NCI-H1048 (cell line): ENCODE measurements at places on chromosomes 16 and 17.

GRCh38 chr17:81976332-81977210, 858 bp upstream of the ASPSCR1 start:
- DNase-seq, result no peak

DNA sequence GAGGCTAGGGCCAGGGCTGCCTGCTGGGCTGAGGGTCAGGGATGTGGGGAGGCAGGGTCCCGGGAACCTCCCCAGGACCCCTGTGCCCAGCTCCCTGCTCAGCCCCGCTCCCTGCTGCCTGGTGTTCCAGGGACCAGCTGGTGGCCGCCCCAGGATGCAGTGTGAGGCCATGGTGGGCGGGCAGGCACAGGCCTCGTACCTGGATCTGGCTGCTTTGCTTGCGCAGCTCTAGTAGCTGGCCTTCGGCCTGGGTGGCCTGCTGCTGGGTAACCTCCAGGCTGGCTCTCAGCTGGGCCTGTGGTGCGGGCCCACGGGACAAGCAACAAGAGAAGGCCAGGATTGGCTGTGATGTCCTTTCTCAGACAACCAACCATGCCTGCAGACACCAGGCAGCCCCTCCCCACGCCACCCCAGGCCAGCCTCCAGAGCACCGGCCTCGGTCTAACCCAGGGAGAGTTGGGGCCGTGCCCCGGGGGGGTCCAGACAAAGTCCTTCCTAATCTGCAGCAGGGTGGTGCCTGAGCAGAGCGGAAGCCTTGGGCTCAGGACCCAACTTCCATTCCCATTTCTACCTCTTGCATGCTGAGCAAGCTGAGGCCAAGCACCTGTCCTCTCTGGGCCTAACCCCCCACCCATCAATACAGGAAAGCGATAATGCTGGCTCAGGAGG, 4.1 kb downstream of the TRIM65 start:
- no peak for DNase-seq

DNA sequence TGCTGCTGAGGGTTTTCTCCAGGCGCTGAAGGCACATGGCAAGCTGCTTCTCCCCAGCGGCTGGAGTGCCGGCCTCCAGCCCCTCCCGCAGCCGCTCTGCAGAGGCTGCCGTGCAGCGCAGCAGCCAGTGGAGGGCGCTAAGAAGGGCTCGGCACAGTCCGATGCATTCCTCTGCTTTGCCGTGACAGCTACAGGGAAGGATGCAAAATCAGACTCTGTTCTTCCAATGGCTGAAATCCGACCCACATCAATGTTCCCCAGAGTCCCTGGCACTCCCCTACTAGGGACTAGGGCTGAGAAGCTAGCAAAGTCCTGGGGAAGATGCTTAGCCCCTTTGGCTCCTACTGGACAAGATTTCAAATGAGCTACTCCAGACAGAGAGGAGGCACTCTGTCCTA, 19.0 kb downstream of the MED24 start:
- no peak for DNase-seq

DNA sequence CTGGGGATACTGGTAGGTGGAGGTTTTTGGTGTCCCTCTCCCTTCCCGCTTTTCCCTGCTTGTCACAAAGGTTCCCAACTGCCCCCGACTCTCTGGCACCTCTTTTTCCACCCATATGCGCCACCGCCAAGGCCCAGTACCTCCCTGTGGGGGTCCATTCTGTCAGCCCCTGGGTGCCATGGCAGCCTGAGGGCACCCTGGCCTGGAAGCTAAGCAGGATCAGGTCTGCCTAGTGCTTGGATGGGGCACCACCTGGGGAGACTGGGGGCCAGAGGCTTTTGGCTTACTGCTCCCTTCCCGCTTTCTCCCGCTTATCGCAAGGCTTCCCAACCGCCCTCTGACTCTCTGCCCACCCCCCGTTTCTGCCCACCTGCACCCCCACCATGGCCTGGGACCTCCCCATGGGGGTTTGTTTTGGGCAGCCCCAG, 2286.4 kb downstream of the TP53TG3F start:
- no peak for DNase-seq
